ENCODE measurements at places on chromosomes 12 and 14. TPM values are rescaled to one million over a fixed set of nuclear protein-coding genes. Genes with fewer than 3 reads are reported as not detected.

- DNase-seq = no peak
Observed at GRCh38 chr14:59785629-59786028, 84.9 kb downstream of the RTN1 start.

- DNase-seq = no peak
Observed at GRCh38 chr14:95006051-95006450, 151.3 kb downstream of the DICER1 start.

PZP gene
- total RNA-seq = 18.7 TPM

GRCh38 chr14:53295985-53296582 is 143.0 kb upstream of the DDHD1 start:
- no peak for DNase-seq

CACNA2D4 gene
- 2.8 TPM for total RNA-seq

- no peak for DNase-seq
Observed at GRCh38 chr14:55654243-55654642, 74.2 kb downstream of the KTN1 start.

GRCh38 chr12:41512497-41512896 is 324.4 kb downstream of the PDZRN4 start:
- DNase-seq = no peak

DNA sequence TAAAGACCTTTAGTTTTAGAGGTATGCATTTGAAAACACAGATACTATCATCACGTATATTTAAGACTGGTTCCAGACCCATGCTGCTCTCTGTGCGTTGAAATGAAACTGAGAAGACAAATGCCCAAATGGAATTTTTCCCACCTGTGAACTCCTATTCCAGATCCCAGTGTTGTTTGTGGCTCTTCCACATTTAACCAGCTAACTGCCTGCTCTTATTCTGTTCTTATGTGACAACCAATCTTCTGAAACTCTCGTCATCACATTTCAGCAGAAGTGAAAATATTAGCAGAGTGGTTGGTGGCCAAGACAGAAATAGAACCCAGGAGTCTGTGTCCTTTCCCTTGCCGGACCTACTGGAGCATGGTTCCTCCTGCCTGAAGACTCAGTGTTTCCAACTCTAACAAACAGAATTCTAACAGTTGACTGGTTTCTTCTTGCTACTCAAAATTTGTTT is 460.2 kb downstream of the RAD51B start:
- DNase-seq = no peak

DNAI7 gene
- not detected for total RNA-seq

C3AR1 gene
- 4.0 TPM for total RNA-seq

PROX2 gene
- not detected for total RNA-seq

- DNase-seq = peak; percentile 79
Observed at GRCh38 chr12:53061404-53062010, 11.6 kb downstream of the TNS2 start.

KRT3 gene
- not detected for total RNA-seq

DNA sequence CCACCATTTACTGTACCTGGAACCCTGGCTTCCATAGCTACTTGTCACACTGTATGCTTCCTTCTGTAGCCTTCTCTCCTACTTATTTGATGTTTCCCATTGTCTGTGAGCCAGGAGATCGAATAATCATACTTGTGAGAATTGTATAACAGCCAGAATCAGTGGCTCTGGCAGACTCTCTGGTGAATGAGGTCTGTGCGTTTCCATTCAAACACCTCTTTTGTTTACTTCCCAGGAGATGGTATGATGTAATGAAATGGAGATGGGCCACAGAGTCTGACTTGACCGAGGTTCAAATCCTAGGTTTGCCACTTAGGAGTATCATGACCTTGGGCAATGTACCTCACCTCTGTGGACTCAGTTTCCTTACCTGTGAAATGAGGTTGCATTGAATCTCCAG is 35.7 kb upstream of the CLMN start:
- DNase-seq = no peak

VPS33A gene
- 12.2 TPM for total RNA-seq

DNA sequence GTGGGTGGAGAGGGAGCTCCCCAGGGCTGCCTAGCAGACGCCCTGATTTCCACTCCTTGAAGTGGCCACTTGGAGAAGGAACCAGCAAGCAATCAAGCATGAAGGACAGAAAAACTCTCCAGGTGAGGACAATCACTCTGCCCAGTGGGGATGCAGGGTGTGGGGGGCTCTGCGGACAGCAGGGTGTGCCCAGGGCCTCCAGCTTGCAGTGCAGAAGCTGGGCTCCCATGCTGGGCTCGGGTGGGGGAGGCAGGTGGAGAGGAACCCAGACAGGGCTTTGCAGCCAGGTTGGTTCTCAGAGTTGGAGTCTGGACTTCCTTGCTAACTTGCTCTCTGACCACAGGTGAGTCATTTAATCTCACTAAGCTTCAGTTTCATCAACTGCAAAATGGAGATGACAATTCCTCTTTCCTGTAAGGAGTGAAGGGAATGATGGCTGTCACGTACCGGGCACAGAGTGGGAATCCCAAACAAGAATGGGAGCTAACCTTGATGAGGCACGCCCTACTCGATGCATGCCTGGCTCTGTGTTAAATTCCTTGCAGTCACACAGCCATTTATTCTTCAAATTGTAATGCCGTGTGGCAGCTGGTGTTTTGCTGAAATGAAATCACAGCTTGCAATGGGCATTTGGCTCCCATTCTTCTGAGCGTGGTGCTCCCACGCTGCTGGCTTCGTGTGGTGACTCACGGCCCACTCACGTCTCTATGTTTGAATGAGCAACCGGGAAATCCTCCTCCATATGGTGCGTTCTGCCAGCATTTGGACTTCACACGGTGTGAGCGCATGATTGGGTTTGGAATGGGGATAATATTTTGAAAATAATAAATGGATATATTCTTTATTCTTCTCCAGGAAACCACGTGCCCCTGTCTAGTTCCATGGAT is 75.2 kb downstream of the PRIMA1 start:
- no peak for DNase-seq

DNA sequence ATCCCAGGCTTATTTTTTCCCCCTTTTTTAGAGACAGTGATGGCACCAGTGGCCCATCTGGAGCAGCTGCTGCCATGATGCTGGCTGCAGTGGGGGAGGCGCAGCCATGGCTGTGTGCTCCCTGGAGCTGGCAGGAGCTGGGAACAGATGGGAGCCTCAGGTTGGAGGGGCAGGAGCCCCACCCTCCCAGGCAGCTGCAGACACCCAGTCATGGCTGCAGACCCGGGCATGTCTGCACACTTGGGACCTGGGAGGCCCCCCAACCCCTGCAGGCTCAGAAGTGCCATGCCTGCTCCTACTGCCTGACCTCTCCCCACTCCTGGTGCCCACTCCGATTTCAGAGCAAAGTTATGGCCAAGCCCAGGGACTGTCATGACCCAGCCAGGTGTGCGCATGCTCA is 25.1 kb downstream of the CDKL1 start:
- no peak for DNase-seq

KLRF2 gene
- not detected for total RNA-seq

- no peak for DNase-seq
Observed at GRCh38 chr14:41419709-41420108, 187.0 kb upstream of the LRFN5 start.

DNA sequence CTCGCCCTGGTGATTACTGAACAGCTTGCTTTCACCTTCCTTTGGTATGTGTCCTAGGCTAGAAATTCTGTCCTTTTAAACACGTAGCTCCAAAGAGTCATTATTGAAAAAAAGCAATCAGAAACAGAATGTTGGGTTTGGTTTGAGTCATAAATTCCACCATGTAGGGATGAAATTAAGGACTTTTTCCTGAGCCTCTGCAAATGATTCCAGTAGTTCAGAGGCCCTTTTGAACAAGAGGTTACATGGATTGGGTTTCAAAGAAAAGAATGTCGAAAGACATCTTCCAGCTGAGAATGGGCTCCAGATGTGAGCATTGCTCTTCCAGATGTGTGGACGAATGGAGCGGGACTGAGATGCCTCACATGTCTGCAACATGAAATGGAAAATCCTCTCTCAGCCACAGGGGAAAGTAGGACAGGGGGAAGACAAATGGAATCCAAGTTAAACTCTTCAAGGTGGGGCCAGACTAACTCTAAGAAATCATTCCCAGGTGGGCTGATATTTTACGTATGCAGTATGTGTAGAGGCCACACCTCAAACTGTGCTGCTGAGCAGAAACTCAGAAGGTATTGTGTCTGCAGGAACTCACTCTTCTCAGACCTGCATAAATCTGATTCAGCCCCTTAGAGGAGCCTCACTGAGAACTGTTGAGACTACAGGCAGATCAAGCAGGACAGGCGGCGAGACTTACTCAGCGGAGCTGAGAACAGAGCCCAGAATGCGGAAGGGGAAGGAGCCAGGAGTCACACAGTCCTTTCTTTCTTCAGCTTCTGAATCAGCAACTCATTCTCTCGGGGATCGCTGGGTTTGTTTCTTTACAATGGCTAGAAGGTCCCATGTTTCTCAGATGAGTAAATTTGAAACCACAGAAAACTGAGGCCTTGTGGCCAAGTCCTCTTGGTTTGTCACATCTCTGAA is 23.3 kb upstream of the EMP1 start:
- no peak for DNase-seq

DNA sequence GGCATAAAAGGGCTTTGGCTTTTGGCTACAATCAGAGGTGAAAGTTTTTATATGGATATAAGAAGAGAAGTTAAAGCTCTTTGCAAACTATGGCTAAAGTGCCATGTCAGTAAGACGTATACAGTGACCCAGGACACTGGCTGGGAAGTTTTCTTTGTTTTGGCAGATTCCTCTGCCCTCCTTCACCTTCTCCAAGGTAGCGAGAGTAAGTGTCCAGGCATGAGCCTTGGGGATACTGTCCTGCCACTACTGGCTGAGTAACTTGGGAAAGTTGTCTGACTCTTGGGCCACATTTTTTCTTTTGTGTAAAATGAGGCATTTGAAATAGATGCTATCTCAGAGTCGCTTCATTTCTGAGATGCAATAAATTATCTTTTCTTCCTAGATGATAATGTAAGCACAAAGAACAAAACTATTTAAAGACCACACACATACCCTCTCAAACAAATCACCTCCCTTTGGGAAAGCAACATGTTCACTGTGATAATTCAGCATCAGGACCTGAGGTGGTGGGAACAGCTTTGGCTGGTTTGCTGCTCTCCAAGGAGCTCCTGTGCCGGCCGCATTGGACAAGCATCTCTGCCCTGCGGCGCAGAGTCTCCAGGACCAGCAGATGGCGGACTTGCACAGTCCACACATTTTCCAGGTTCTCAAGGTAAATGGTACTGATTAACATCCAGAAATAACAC is 106.3 kb downstream of the PTCSC3 start:
- DNase-seq = peak; percentile 42

- no peak for DNase-seq
Observed at GRCh38 chr14:100405760-100406455, 82.8 kb downstream of the SLC25A47 start.

SIX6 gene
- not detected for total RNA-seq

GMFB gene
- 26.3 TPM for total RNA-seq

DNA sequence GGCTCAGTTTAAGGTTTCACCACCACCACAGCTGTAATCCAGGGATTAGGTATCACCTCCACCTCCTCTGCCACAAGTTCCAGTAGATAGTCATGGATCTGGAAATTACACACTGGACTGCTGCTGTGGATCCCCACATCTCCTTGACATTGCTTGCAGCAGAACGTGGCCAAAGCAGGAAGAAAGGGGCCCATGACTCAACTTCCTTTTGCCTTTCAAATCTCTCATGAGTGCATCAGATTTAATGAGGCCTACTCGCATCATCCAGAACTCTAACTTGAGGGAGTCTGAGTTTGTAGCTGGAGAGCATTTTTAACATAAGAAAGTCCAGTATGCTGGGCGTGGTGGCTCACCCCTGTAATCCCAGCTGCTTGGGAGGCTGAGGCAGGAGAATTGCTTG is 29.2 kb upstream of the TMED10 start:
- no peak for DNase-seq
